ENCODE measurements at places on chromosomes 12 and 14.

DNA sequence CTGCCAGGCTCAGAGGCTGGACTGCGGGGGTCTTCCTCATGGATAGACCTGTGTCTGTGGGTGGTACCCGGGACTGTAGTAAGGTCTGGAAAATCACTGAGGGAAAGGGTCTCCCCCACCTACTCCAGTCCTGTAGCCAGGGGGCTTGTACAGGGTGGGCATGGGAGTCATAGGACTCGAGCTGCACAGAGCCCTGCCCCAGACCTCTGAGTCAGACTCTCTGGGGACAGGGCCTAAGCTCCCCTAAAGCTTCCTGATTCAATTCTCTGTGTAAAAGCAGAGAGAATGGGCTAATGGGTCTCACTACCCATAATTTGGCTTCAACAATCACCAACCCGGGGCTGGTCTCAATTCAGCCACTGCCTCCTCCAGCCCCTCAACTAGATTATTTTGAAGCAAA, 27.0 kb downstream of the LRTM2 start:
- DNase-seq: no peak

DNA sequence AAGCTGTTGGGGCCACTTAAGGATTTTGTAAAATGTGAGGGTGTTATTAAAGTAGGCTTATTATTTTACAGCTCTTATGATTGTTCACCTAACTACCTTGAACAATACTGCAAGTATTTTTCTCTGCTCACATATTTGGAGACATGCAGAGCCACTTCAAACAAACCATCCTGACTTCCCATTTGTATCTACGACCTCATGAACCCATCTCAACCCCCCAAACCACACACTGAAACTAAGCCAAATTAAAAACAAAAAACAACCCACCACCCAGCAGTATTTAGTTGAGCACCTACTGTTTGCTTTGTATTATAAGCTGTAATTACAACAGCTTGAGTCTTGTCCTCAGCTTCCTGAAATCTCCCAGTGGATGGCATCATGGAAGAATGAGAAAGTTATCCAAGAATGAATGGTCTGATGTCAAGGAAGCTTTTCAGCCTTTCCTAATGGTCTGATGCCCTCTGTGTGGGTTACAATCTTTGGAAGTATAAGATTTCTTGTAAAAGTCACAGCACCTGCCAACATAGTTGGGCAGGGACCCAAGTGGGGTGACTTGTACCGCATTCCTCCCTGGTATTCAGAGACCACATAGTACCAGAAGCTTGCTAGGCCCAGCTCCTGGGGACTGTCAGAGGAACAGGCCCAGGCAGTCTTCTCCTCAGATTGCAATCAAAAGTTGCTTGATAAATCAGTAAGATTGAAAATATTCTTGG, 416.6 kb downstream of the ZFP36L1 start:
- no peak for DNase-seq

- no peak for DNase-seq
Measured at GRCh38 chr12:92933606-92934005, 4.5 kb upstream of the EEA1 start.

DNA sequence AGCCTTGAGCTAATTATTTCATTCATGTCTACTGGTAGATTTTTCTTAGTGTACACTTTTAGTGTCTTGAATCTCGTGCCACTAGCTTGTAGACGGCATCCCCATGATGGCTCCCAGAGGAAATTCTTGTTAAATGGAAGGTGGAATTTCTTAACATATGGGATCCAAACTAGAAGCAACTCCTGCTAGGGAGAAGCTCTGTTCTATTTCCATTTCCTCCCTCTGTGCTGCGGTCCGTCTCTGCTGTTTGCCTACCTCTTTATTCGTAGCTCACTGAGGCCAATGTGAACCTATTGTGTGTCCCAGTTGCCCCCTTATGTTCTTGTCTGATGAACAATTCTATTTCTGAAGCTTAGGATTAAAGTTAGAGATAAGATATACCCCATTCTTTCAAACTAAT, 588 bp downstream of the PIK3C2G start:
- DNase-seq: no peak

DNA sequence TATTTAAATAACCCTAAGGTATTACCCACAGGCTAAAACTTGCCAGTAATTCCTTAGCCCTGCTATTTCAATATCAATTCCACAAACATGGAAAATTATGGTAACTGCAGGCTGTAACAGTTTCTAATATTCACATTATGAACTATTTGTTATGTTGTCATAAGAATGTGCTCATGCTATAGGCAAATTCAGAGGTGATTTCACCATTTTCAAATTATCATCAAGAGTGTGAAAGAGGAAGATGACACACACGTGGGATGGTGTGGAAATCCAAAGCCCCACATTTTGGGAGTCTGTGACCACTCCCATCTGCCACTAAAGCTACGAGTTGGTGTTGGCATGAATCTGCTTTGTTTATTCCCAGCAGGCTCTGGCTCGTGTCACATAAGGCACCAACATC, 5.9 kb upstream of the MYO1A start:
- DNase-seq: no peak

DNA sequence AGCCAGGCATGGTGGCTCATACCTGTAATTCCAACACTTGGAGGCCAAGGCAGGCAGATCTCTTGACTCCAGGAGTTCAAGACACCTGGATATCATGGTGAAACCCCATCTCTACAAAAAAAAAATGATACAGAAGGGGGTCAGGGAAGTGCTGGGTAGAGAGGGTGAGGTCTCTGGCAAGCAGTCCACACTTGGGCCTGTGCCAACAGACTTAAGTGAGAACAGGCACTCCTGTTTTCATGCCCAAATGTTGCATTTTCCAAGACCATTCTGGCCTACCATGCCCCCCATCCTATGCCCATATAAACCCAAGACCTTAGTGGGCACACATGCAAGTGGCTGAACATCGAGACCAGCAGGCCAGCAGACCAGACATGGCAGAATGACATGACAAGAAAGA, 16.0 kb upstream of the CMAS start:
- DNase-seq: no peak

DNA sequence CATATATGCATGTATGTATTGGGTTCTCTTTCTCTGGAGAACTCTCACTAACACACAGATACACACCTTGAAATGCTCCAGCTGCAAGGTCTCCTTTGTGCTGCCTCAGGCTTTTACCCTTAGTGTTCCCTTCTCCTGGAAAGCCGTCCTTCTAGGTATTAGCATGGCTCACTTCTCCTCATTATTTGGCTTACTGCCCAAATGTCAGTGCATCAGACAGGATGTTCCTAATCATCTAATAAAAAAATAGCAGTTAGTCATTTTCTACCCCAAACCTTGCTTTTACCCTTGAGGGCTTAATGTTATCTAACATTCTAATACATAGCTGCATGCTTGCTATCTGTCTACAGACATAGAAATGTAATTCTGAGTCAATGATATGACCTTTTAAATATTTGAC, 109.0 kb upstream of the SLC16A7 start:
- DNase-seq: no peak

GRCh38 chr14:84885061-84885460, 644.9 kb upstream of the FLRT2 start:
- DNase-seq: no peak

- DNase-seq: no peak
Measured at GRCh38 chr12:92396647-92397252, 251.1 kb upstream of the BTG1 start.

- no peak for DNase-seq
Measured at GRCh38 chr12:115008929-115009328, 325.0 kb upstream of the TBX3 start.

GRCh38 chr12:29505122-29505521, 7.6 kb upstream of the OVCH1 start:
- no peak for DNase-seq

- DNase-seq: no peak
Measured at GRCh38 chr12:111038941-111039340, 118.6 kb upstream of the MYL2 start.

DNA sequence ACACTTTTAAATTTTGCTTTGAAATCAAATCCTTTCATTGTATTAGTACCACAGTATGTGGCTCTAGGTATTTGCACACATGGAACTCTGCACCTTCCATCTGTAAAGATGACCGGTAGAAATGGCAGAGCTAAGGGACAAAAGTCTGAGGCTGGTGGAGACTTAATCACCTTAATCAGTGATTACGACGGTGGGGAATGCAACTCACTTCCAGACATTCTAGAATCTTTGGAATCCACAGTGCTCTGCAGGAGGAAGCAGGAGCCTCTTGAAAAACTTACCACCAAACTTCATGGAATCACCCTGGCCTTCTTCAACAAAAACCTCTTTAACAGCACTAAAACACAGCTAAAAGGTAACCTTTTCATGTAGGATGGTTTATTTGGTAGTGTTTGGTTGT, 3.9 kb upstream of the DACT1 start:
- DNase-seq: no peak

DNA sequence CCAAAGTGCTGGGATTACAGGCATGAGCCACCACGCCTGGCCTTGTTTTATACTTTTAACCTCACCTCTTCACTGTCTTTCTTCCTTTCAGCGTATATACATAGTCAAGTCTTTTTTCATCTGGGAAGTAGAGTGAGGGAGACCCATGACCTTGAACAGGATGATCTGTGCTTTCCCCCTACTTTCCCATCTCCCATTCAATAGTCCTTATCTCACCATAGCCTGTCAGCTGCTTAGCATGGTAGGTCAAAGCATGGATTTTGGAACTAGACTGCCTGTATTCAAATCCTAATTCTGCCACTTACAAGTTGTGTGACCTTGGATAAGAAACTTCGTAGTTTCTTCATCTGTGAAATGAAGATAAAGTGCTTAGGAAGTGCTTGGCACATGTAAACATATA, 96.4 kb upstream of the MON2 start:
- DNase-seq: no peak

DNA sequence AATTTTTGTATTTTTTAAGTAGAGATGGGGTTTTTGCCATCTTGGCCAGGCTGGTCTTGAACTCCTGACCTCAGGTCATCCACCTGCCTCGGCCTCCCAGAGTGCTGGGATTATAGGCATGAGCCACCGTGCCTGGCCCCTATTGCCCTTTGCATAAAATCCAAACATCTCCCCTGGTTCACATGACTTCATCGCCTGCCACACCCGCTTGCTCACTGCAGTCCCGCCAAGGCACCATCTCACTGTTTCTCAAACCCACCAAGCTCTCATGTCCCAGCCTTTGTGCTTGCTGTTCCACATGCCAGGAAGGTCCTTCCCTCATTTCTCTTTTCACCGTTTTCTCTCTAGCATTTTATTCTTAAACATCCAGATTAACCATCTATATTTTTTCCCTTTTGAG, 9.7 kb downstream of the RHOF start:
- no peak for DNase-seq

GRCh38 chr12:113462117-113462774, 9.4 kb downstream of the LHX5 start:
- DNase-seq: peak; percentile 87

- DNase-seq: no peak
Measured at GRCh38 chr14:51260225-51260624, 20.2 kb downstream of the TMX1 start.

GRCh38 chr12:119911182-119911581, 34.1 kb upstream of the CIT start:
- DNase-seq: no peak
